GM12865 (cell line): ENCODE measurements at places on chromosomes 5 and 9.

GRCh38 chr9:33167972-33168461, 881 bp upstream of the B4GALT1 start:
- DNase-seq, result peak; percentile 57

- DNase-seq, result no peak
Measured at GRCh38 chr9:135879237-135879601, 28.1 kb downstream of the CAMSAP1 start.

DNA sequence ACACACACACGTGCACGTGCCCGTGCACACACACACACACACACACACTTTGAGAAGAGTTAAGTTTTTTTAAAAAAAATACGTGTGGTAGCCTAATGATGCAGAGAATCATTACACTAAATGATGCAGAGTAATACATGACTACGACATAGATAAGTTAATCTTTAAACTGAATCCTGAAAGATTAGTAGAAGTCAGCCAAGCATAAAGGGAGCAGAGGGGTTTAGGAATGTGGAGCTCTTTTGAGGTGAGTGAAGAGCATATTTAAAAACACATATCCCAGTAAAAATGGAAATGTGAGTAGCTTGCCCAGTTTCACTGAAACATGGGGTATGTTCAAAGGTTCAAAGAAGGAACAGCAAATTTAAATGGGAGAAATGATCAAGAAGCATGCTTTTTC, 61.3 kb upstream of the TYRP1 start:
- DNase-seq, result no peak

DNA sequence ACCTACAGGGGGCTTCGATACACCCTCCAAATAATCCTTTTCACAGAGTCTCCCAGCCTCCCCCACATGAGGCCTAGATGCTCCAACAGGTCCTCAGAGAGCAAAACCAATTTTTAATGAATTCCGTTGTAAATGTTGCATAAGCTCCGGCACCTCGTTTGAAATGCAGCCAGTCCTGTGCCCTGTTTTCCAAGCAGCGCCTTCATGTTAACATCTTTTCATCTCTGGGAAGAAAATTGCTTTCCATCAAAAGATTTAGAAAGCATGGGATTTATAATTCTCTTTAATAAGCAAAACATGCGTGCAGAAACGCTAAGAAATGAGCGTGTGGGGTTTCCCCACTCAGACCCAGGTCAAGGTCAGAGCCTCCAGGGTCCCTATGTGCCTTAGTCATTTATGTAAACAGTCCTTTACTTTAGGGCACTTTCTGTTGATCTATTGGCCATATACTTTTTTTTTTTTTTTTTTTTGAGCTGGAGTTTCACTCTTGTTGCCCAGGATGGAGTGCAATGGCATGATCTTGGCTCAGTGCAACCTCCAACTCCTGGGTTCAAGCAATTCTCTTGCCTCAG, 177.5 kb upstream of the S1PR3 start:
- no peak for DNase-seq

GRCh38 chr5:109691996-109692395, 2.3 kb downstream of the MAN2A1 start:
- DNase-seq, result peak; percentile 41

- no peak for DNase-seq
Measured at GRCh38 chr5:116242343-116242742, 157.5 kb downstream of the COMMD10 start.

- DNase-seq, result no peak
Measured at GRCh38 chr5:175745210-175745609, 87.3 kb downstream of the HRH2 start.

GRCh38 chr5:137506296-137506695, 7.2 kb upstream of the SPOCK1 start:
- DNase-seq, result no peak

GRCh38 chr5:10563110-10563944, 543 bp upstream of the ANKRD33B start:
- peak; percentile 75 for DNase-seq

GRCh38 chr5:14174230-14174636, 31.1 kb downstream of the TRIO start:
- peak; percentile 80 for DNase-seq

DNA sequence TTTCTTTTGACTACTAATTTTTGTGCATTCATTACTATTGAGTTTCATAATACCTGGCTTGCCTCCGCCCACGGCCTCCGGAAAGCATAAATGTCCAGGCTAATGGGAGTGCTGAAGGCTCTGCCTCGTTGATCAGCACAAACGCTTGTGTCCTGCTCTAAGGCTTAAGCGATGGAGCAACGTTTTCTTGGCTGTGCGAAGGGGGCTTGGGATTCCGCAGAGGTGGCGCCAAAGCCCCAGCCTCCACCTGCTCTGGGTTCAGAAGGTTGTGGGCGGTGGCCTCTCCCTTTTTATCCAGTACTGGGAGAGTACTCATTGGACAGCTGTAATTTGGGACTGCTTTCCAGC, 19.7 kb downstream of the ANXA2R start:
- DNase-seq, result no peak

- no peak for DNase-seq
Measured at GRCh38 chr5:65808818-65809217, 86.8 kb downstream of the NLN start.

- no peak for DNase-seq
Measured at GRCh38 chr5:11171236-11171635, 410.2 kb upstream of the DAP start.

- DNase-seq, result no peak
Measured at GRCh38 chr5:66246608-66247007, 102.5 kb downstream of the SREK1 start.

- DNase-seq, result no peak
Measured at GRCh38 chr5:91028499-91028956, 354.6 kb downstream of the ARRDC3 start.

GRCh38 chr5:149387982-149388381, 8.9 kb upstream of the IL17B start:
- no peak for DNase-seq

- no peak for DNase-seq
Measured at GRCh38 chr9:129665814-129666520, 520 bp downstream of the PRRX2 start.

GRCh38 chr5:4700069-4700468, 440.1 kb upstream of the ADAMTS16 start:
- DNase-seq, result peak; percentile 1

DNA sequence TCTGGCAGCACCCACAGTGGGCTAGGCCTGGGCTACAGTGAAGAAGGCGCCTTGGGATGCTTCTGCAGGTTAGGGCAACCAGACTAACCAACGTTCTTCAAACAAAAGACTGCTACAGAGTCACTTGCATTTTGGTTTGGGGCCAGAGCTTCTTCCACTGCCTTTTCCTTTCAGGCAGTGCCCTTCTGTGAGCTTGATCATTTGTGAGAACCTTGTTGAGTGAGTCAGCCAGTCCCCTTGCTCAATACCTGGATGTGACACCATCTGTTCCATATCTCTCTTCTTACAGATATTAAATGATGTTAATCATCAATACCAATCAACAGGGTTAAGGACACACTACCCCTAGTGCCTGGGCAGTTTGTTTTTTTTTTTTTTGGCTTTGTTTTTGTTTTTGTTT, 46.5 kb upstream of the VDAC1 start:
- no peak for DNase-seq

DNA sequence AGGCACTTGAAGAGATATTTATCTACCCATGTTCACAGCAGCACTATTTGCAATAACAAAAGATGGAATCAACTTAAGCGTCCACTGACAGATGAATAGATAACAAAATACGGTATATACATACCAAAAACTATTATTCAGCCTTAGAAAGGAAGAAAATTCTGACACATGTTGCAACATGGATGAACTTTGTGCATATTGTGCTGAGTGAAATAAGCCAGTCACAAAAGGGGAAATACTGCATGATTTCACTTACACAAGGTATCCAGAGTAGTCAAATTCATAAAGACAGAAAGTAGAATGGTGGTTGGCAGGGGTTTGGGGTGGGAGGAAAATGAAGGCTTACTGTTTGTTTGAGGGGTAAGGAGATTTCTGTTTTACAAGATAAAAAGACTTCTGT, 66.0 kb downstream of the FBN2 start:
- DNase-seq, result no peak

DNA sequence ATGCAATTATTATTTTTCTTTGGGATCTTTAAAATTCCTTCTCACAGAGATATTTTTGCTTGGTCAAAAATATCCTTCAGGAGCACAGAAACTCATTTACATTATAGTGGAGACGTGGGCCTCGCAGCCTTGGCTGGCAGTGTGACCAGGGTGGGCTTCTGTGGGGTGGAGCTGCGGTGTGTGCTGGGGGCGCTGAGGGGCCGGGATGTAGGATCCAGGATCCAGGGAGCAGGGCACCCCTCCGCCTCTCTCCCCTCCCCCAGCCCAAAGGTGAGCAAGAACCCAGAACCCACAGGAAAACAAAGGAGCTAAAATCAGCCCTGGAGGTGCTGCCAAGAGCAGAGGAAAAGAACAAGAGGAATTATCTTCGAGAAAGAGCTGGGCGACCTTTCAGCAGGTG, 79.1 kb upstream of the OLFM1 start:
- no peak for DNase-seq

- no peak for DNase-seq
Measured at GRCh38 chr9:85469041-85469440, 272.7 kb downstream of the AGTPBP1 start.

DNA sequence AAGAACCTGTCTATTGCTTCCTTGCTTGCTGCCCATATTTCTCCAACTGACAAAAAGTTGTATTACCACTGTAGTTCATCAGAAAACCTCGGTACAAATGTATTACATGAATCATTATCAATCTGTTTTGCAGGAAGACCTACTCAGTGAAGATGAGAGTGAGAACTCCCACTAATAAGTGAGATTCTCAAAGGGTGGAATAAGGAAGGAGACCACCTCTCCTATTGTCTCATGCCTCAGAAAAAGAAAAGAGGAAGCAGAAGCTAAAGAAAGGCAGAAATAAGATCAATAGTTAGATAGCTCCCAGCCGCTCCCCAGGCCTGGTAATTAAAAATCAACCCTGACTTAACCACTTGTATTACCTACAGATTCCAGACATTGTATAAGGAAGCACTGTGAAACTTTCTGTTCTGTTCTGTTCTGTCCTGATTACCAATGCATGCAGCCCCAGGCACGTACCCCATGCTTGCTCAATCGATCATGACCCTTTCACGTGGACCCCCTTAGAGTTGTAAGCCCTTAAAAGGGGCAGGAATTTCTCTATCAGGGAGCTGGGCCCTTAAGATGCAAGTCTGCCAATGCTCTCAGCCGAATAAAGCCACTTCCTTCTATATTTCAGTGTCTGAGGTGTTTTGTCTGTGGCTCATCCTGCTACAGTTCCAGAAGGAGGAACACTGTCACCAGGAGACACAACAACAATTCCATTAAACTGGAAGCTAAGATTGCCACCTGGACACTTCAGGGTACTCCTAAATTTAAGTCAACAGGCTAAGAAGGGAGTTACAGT, 152.5 kb upstream of the COX7C start:
- no peak for DNase-seq

GRCh38 chr5:38208782-38209378, 49.5 kb upstream of the EGFLAM start:
- DNase-seq, result peak; percentile 34

- DNase-seq, result no peak
Measured at GRCh38 chr9:128244837-128245231, 31.0 kb downstream of the GOLGA2 start.

DNA sequence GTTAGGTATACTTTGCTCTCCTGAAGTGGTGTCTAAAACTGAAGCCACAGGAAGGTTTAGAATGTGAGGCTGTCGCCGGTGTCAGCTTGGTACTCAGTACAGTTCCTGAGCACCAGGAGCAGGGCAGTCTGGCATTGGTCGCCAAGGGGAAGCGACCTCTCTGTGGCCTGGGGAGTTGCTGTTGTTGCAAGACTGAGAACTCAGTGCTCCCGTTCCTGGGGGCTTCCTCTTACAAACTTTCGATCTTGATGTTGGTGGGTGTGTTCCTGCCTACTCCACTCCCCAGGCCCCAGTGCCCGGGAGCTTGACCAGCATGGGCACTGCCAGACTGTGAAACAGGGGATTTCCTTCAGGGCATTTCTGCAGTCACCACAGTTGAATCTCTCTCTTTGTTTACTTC, 52.4 kb upstream of the PPARGC1B start:
- DNase-seq, result peak; percentile 54

GRCh38 chr5:63794979-63795378, 167.3 kb downstream of the HTR1A start:
- no peak for DNase-seq

DNA sequence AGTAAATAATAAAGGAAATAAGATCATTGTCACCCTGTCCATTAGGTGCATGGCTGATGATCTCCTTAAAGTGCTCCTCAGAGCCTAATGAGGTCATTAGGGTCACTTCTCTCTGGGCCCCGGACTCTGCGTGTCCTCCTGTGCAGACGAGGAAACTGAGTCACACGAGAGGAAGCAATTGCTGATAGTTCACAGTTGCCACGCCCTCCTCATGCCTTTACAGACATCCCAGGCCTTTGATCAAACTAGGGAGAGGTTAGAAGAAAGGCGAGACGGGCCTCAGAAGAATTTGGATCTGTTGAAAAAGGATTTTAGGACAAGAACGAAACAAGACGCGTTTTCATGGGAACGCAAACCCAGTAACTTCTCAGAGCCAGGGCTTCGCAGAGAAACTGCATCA, 32.0 kb upstream of the MSX2 start:
- DNase-seq, result no peak

GRCh38 chr9:82333671-82334070, 345.1 kb downstream of the SPATA31D1 start:
- no peak for DNase-seq

DNA sequence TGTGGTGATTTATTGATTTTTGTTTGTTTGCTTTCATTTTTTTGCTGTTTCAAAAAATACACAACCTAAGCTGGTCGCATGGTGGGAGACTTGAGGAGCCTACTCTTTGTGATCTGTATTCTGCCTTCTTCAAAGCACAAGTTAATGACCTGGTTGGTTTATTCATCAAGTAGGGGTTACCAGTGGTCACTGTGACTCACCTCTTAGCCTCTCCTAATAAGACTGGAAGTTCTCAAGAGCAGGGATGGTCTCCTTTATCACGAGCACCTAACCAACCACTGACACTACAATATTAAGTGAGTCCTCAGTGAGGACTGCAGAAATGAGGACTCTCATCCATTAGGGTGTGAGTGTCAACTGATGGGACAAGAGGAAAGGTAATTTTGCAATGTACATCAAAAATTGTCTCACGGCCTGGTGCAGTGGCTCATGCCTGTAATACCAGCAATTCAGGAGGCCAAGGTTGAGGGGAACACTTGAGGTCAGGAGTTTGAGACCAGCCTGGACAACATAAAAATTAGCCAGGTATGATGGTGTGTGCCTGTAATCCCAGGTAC, 13.6 kb upstream of the MTMR12 start:
- no peak for DNase-seq

DNA sequence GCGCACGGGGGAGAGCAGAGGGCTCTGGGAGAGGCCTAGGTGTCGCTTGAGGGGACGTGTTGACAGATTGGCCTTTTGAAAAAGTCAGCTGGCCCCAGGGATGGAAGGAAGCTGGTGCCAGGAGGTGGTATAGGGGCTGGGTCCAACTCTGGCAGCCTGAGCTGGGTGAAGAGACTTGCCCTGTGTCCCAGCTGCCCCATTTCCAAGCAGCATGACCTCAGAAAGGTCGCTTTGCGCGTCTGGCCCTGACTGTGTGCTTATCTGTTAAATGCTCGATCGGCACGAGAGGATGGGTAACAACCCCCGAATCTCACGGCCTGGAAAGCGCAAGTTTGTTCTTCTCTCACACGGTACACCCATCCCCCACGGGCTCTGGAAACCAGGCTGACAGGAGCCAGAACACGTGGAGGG, 31.2 kb upstream of the LAMC3 start:
- no peak for DNase-seq
